ENCODE measurements at places on chromosomes 3 and 15.

GRCh38 chr3:68779261-68779660 lies 153.1 kb downstream of the TAFA4 start:
- no peak for DNase-seq

GRCh38 chr15:90872486-90873184 lies 4.2 kb downstream of the FURIN start:
- DNase-seq = no peak

DNA sequence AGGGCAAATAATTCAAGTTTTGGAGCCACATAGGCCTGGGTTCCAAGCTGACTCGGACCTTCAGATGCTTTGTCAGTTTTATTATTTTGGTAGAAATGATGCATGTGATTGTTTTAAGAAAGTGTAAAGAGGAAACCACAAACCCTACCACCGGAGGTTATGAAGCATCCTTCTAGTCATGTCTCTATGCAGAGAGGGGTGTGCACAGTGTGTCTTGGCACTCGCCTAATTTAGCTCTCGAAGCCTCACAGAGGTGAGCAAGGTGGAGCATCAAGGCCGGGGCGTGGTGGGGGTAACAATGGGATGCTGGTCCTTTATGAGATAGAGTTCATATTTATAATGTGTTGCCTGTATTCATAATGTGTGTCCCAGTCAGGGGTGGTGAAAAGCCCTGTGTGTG lies 63.7 kb upstream of the SMAD6 start:
- no peak for DNase-seq

DNA sequence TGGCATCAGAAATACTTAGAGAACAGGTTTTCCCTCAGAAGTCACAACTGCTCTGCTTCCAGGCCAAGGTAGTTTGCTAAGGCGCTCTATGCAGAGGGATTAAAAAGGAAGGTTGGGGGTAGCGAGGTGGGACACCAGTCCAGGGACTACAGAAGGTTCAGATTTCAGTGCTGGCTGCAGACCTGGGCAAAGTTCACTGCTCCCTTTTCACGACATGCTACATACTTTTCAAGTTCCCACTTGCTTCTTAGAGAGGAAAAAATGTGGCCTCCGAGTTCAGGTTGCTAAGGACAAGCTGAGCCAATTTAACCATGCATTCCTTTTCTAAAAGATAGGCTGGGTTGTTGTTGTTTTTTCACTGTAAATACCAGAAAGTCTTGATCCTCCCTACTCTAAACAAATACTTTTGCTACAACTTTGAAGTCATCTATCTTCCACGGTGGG lies 158.6 kb upstream of the NR2F2 start:
- DNase-seq = no peak

- no peak for DNase-seq
These were observed 462.9 kb downstream of the WDR72 start for GRCh38 chr15:53296603-53297002.

DNA sequence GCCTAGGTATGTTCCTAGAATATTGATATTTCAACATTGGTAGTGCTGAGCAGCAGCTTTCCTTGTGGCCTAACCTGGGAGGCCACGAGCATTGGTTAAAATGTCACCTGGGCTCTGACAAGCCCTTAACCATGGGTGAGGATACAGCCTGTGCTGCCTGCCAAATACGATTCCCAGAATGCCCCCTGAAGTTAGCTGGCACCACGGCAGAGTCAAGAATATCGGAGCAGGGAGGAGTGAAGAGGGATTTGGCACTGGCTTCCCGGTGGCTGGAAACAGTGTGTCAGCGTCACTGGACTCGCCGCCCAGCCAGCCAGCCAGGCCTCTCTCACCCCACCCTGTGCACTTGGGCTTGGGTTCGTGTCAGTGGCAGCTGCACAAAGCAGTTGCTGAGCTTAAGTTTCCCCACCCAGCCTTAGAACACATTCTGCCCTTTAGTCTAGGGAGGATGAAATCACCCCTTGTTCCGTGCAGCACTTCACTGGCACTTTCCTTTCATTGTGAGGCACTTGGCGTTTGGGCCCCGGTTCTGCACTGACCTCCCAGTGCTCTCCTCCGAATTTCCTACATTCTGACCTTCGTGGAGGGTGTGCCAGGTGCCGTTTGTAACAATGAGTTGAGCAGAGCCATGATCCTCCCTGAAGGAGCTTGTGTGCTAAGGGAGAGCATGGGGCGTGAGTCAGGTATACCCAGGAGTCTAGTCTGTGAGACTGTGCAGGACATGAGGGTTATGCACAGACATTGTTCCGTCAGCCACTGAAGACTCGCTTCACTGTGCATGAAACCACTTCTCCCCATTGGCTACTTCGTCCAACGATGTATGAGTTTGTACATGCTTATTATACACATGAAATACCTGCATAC lies 152.8 kb upstream of the BHLHE40 start:
- no peak for DNase-seq

DNA sequence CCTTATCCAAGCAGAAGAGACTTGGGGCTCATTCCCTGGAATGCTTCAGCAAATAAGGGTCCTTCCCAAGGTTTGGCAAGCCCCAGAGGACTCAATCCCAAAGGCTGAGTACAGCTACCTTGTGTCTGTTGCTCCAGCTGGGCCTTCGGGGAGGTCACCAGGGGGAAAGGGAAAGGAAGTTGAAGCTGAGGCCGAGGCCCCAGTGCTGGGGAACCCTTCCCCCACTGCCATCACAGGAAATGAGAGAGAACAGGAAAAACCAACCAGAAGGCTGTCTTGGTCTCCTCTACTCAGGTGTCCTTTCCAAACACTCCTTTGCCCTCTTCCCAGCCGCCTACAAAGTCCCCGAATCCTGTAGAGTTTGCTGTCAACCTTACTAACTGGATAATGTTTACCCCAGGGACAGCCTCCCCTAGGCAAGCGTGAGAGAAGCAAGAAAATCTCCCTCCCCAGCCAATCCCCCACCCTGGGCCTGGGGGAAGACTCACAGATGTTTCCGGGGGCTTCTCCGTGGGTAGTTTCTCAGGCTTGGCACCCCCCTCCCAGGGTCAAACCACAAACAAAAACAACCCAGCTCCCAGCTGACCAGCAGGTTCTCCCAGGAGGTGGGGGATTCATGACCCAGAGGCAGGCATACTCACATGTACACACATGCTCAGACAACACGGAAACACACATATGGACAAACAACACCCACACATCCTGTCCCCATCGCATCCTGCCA lies 5.5 kb downstream of the CSRNP1 start:
- DNase-seq = no peak

DNA sequence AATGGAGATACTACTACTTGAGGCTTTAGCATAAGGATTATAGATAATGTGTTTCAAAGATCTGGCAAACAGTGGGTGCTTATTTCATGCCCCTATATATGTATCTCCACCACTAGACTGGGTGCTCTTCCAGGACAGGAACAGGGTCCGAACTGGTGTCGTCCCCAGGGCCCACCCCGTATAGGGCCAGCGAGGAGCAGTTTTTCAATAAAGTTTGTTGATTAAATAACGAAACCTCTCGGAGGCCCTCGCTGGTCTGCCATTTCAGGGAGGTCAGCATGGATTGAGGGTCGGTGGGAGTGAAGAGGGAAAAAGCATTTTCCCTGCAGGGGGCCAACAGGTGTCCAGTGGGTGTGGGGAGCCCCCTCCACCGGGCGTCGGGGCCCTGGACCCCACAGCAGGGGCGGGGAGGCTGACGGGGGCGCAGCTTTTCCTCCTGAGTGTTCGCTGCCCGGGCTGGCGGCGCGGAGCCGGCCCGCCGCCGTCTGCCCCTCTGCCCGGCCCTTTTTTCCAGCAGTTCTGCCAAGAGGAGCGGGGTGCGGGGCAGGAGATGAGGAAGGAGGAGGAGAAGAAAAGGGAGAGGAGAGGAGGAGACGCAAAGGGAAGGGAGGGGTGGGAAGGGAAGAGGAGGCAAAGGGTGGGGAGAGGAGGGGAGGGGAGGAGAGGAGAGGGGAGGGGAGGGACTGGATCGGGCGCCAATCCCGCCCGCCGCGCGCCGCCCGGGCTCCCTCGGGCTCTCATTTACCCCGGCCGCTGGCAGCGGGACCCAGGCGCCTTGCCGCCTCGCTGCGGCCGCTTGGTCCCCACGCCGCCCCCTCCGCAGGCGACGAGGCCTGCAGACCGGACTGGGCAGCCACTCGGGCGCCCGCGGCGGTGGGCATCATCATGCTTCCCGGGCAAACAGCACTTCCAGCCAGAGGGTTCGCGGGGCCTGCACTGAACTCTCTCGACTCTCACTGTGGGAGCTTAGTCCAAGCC lies 66.3 kb downstream of the ISG20 start:
- DNase-seq = no peak

DNA sequence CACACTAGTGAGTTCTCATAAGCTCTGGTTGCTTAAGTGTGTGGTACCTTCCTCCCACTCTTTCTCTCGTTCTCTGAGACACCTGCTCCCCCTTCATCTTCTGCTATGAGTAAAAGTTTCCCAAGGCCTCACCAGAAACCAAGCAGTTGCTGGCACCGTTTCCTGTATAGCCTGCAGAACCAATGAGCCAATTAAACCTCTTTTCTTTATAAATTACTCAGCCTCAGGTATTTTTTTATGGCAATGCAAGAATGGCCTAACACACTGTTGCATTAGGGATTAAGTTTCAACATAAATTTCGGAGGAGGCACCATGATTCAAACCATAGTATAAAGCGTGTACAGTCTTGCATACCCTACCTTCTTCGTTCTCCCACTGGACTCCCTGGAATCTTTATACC lies 252.3 kb upstream of the CHRM5 start:
- no peak for DNase-seq

GRCh38 chr15:64710676-64711428 lies 64.5 kb downstream of the RBPMS2 start:
- no peak for DNase-seq

GRCh38 chr15:57259568-57260040 lies 116.7 kb upstream of the CGNL1 start:
- no peak for DNase-seq

GRCh38 chr15:73972984-73973682 lies 19.0 kb downstream of the STOML1 start:
- DNase-seq = no peak

GRCh38 chr3:120682095-120682681 lies at the start of gene HGD:
Gene HGD, minus strand, starts transcription at chr3:120682239. Its CDS starts 128 bp downstream, at chr3:120682111.
- no peak for DNase-seq

- DNase-seq = no peak
These were observed 334.9 kb upstream of the DPH6 start for GRCh38 chr15:35880896-35881295.

- DNase-seq = no peak
These were observed 112.8 kb upstream of the LPP start for GRCh38 chr3:188041193-188041592.

DNA sequence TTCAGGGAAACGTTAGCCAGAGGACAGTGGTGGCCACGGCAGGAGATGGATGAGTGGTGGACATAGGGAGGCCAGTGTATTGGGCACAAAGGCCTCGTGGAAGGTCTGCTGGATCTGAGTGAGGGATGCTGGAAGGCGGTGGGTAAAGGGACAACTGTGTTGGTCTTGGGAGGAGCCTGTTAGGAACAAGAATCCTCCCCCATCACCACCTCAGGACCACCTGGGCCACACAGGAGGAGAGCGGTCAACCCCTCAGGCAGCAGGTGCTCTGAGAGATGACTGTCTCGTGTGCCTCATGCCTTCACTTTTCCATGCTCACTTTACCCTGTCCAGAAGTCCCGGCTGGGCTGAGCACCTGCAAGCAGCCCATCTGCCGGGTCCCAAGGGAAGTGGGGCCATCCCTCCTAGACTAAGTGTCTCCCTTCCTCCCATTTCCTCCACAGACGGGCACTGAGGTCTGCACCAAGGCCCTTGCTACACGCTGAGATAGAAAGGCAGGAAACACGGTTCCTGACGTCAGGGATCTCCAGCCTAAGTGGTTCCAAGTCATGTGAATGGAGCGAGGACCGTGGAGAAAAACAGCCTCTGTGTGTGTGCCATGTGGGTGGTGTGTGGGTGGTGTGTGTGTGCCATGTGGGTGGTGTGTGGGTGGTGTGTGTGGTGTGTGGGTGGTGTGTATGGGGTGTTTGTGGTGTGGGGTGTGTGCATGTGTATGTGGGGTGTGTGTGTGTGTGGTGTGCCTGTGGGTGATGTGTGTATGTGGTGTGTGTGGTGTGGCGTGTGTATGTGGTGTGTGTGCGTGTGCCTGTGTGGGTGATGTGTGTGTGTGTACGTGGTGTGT lies 47.8 kb upstream of the CTSH start:
- DNase-seq = no peak

DNA sequence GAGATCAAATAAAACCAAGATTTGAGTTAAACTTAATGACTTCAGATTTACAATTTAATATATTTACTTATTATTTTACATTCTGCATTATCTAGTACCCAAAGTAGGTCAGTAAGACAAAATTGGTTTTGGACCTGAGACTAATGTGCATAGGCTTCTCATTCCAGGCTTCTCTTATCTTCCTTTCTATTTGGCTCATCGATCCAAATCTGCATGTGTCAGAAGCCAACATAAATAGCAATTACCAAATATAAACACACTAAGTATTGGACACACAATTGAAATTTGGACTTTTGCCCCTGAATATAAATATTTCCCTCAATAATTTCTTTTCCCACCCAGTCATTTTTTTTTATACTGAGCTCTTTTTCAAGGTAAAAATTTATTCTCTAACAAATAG lies 290.6 kb upstream of the ARHGEF26 start:
- DNase-seq = no peak

DNA sequence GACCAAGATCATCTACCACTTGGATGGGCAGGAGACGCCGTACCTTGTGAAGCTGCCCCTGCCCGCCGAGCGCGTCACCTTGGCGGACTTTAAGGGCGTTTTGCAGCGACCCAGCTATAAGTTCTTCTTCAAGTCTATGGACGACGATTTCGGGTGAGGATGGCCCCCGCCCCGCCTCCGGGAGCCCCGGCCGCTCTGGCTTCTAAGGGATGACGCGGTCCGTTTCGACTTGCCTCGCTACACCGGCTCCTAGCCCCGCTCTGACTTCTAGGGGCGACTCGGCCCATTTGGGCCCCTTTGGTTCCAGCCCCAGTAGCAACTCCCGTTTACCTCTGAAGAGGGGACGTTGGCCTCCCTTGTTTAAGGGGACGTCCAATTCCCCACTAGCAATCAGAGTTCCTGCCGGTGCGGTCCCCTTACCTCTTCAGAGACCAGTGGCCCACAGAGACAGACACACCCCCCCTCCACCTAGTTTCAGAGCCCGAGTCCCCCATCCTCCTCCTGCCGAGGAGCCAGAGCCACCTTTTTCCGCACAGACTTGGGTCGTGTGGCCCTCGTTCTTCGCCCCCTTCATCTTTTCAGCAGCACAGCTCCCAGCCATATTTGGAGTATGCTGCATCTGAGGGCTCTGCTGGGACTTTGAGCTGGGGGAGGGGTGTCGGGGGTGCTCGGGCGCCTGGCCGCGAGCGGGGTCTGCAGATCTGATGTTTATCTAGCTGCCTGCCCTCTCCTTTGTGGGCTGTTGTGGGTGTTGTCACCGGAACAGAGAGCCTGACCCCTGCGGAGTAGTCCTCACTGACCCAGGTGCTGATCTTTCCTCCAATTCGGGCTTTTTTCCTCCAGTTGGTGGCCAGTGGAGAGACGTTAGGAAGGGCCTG lies 706 bp downstream of the DVL3 start:
- DNase-seq = no peak

- DNase-seq = no peak
These were observed 305.8 kb upstream of the THBS1 start for GRCh38 chr15:39275066-39275465.

GRCh38 chr15:98689431-98689861 lies 41.1 kb downstream of the IGF1R start:
- no peak for DNase-seq

Measured in vagina (tissue), 2 donors.